ENCODE measurements at places on chromosomes 1 and 21.

DNA sequence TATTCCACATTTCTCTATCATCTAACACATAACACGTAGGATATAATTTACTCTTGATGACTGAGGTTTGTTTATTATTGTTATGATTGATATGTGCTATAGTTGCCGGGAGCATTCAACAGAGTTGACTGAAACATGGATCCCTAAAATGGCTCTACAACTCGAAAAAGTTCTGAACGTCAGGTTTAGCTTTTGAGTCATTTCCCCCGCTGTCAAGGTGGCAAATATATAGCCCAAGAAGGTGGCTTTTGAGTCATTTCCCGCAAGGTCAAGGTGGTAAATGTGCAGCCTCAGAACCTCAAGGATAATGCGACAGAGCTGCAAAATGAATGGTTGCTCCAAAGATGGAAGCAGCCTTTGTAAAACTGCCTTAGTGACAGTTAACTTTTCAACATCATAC, 104.0 kb downstream of the NIBAN1 start:
- peak; percentile 19 for DNase-seq

DNA sequence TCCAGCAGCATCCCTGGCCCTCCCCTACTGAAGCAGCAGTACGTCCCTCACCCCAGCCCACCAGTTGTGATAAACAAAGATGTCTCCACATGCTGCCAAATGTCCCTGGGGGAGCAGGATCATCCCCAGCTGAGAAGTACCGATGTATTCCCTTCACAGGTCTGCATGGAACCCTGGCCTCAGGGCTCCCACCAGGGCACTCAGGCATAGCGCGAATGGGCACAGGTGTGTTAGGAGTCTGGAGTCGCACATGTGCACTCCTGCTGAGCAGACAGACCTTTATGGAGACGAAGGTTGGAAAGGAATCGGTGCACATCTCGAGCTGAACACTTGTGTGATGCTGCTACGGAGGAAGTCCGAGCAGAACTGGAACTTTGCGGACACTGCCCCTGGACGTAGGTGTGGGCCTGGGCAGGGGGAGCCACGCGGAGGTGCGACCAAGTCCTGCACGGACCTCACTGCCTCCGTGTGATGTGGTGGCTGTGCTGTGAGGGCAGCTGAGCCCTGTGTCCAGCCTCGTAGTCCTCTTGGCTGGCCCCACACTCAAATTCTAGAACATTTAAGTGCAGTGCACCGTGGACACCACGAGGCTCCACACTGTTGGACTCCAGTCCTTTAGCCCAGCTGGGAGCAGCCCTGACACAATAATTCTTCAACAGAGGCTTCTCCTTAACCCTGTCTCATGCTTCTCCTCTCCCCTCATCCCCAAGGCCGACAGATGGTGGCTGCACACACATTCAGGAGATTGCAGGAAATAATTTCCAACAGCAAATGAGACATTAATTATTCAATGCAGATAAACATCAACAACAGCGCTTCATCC, 43.4 kb downstream of the RSPH1 start:
- DNase-seq: no peak

DNA sequence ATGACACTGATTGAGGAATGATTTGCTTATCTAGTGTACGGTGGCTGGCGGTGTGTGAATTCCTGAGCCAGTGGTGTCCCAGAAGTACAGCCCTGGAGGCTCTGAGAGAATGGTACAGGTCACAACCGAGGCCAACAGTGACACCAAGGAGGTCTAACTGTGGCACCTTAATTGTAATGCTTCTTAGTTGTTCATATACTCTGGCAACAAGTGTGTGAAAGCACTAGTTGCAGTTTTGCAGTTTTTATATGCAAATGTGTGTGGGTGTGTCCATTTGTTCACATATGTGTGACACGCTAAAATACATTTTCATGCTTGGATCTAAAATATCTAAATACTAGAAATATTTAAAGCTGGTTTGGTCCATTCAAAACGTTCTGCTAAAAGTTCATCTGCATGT, 185.3 kb upstream of the FMN2 start:
- DNase-seq: no peak

DNA sequence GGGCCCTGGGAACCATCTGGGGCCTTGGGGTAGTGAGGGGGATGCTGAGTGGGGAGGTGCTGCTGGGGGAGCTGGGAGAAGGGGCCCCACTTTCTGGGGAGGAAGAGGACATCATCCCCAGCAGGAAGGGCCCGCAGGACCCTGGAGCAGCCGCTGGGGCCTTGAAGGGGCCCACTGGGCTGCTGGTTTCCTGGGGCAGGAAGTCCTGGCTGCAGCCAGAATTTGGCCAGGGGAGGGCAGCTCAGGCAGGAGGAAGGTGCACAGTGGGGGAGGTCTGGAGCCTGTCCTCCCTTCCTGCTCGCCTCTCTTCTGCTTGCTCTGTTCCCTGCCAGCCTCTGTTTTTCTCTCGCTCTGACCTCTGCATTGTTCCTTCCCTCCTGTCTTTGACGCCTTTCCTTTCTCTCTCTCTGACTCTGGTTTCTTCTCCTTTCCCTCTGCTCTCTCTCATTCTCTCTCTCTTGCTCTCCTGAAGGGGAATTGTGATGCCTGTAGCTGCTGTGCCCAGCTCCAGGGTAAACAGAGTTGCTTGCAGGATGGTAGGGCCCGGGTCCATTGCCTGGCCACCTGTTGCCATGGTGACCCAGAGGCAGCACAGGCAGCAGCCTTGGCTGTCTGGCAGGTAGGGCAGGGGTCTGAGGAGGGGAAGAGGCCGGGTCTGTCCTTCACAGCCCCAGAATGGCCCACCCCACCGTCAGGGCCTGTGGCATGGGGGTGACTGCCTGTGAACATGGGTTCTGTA, 23.9 kb downstream of the ACOT11 start:
- DNase-seq: no peak

- DNase-seq: no peak
Measured at GRCh38 chr1:101511202-101511891, 274.5 kb downstream of the S1PR1 start.

- peak; percentile 38 for DNase-seq
Measured at GRCh38 chr1:8169364-8170058, 143.4 kb upstream of the ERRFI1 start.

DNA sequence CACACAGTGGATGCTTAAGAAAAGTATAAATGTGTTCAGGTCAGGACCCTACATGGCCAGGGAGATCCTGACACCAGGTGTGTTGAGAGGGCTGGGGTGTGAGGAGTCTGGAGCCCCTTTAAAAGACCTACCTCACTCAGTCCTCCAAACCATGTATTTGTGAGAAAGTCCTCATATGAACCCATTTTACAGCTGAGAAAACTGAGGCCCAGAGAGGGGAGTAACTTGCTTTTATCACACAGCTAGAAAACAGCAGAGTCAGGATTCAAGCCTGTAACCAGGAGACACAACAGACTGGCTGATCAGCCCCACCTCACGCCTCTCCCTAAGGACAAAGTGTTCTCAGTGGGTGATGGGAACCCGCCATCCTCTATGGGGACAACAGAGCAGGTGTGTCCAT, 706.7 kb downstream of the PTPRU start:
- no peak for DNase-seq

GRCh38 chr1:219626865-219627264, 14.0 kb upstream of the ZC3H11B start:
- no peak for DNase-seq

DNA sequence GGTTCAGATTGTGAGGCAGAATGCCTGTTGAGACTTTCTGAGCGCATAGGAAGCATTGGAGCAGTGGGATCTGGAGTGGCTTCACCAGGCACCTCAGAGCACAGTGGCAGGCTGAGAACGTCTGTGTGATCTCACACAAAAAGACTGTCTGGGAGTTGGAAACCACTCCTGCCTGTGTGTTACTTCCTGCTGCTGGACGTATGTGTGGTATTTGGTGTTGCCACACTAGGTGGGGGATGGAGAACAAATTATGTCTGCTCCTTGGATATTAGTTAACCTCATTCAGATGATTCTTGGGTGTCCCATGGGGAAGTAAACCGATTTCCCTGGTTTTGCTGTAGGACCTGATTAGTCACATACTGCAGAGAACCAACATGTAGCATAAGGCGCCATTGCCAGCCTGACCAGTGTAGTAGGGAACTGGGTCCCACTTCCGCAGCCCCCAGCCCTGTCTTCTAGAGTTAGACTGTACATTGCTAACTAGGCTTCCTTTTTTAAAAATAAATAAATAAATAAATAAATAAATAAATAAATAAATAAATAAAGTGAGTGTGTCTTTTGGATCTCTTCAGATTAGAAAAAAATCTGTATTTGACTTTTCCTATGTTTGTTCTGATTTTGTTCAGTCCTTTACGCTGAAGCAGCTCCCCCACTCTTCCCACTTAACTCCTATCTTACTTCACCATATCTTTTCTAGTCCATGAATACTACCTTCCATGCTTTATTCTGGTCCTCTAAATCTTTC, 26.9 kb downstream of the UCK2 start:
- no peak for DNase-seq

Data from stimulated activated CD4-positive, alpha-beta T cell treated with anti-CD3 and anti-CD28 coated beads, Interleukin-15, amount 100 ng/mL, for 24 hours (primary cell).